Activated CD8-positive, alpha-beta T cell treated with anti-CD3 and anti-CD28 coated beads for 36 hours (primary cell): ENCODE measurements at places on chromosomes 2 and 18. TPM values are rescaled to one million over a fixed set of nuclear protein-coding genes. Genes with fewer than 3 reads are reported as not detected.

DNA sequence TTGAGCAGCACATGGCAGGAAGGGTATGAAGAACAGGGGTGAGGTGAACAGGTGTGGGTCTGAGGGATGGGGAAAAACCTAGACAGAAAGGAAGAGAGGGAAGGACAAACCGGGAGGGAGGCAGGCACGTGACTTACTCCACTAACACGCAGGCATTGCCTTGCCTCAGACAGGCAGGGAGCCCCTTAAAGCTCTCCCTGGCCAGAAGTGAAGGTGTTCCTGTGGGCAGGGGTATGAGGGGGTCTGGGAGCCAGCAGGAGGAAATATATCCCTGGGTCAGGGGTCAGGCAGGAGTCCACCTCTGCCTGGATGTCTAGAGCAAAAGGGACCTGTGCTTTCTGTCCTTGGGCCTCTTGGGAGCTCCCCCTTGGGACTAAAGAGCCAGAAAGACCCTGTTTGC lies 135.3 kb upstream of the EPAS1 start:
- H3K4me1 ChIP-seq: no peaks in the 10 kb centered on the region
- no peak overlapping the region for H3K4me3 ChIP-seq
- DNase-seq: no peak
- H3K27ac ChIP-seq: no peak overlapping the region

GRCh38 chr2:85851253-85852151 lies 37.3 kb downstream of the ST3GAL5 start:
- no peaks in the 10 kb centered on the region for H3K27me3 ChIP-seq
- peak overlapping the region; percentile 71 for H3K4me3 ChIP-seq
- peak overlapping the region; percentile 99 for H3K27ac ChIP-seq
- peaks cover 37% of the 10 kb centered on the region for H3K36me3 ChIP-seq
- H3K4me1 ChIP-seq: peaks cover 59% of the 10 kb centered on the region

DNA sequence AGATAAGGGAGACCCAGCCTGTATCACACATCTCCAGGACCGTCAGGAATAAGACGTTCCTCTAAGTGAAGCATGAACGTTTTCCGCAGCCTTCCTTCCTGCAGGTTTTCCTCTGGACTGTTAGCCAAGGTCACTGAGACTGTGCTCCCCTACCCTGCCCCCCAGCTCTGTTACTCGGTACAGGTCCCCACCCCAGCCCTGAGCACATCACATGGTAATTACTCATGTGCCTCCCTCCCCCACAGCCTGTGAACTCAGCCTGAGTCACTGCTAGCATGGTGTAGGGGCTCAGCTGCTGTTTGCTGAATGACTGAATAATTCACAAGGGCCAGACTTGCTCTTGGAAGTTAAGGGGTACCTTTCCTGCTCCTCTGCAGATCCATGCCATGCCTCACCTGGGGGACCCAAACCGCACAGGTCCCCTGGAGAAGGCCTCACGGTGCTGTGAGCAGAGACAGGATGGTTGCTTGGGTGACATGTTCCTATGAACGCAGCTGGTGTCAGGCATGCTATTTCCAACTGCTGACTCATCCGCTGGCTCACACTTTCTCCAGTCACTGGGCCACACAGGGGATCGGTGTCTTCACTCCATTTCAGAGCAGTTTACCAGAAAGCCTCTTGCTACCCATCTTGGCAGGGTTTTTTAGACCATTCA lies 88.2 kb downstream of the PLB1 start:
- H3K27ac ChIP-seq: peak overlapping the region; percentile 57
- H3K4me1 ChIP-seq: peaks cover 46% of the 10 kb centered on the region
- H3K36me3 ChIP-seq: no peaks in the 10 kb centered on the region
- H3K27me3 ChIP-seq: no peaks in the 10 kb centered on the region
- H3K4me3 ChIP-seq: no peak overlapping the region

Gene MBD2
- 102 TPM for total RNA-seq

Gene EMILIN1
- total RNA-seq: 0.63 TPM
